NCI-H82 (cell line): ENCODE measurements at places on chromosomes 11 and 22.

GRCh38 chr22:16962501-16962900 lies 45.5 kb downstream of the GAB4 start:
- DNase-seq = no peak

- DNase-seq = no peak
Observed at GRCh38 chr22:35528927-35529326, 11.7 kb upstream of the RASD2 start.

DNA sequence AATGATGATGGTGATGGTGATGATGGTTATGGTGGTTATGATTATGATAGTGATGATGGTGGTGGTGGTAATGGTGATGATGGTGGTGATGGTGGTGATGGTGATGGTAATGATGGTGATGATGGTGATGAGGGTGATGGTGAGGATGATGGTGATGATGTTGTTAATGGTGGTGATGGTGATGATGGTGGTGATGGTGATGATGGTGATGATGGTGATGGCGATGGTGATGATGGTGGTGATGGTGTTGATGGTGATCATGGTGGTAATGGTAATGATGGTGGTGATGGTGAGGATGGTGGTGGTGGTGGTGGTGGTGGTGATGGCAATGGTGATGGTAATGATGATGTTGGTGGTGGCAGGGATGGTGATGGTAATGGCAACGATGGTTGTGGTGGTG lies 1222.5 kb downstream of the BRD1 start:
- DNase-seq = no peak

DNA sequence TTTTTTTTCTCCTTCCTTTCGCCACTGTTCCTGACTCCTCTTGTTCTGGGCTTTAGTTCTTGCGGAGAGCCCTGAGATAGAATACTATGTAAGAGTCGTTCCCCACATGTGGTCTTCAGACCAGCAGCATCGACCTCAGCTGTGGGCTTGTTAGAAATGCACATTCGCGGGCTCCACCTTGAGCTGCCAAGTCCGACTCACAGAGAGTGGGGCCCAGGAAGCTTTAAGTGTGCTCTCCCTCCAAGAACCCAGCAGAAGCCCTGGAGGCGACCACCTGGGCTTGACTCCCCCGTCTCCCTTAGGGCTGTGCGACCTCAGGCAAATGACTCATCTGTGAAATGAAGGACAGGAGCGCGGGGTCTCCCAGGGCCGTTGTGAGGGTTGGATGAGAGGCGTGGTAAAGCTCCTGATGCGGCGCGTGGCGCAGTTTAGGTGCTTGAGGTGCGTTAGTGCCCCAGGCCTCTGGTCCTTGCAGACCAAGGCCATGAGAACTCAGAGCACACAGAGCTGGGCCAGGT lies 18.8 kb downstream of the SAMM50 start:
- no peak for DNase-seq

DNA sequence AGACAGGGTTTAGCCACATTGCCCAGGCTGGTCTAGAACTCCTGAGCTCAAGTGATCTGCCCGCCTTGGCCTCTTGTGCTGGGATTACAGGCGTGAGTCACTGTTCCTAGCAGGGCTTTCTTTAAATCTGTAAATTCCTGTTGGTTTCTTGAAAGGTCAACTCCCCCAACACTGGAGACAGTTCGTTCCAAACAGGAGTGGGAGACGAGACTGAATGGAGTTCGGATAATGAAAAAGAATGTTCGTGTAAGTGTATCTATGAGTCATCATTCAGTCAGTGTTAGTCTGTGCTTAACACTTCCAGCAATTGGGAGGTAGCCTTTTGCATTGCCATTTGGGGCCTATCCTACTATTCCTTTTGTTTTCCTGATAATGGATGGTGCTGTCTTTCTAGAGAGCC lies 10.0 kb upstream of the BACE1-AS start:
- DNase-seq = no peak

DNA sequence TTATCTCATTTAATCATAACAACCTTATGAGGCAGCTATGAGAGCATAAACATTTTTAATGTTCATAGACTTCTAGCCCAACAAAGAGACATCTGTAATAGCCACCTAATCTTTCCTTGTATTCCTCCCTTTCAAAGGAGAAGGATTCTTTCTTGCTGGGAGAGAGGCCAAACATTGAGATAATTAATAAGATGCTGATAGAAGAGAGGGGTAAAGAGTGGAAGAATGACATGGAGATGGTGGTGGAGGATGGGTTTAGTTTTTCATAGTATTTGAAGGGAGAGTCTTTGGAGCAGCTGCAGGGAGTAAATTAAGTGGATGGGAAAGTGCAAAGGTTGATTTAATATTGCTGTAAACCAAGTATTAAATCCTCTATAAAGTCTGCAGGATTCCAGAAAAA lies 57.9 kb downstream of the ARL14EP start:
- DNase-seq = no peak

GRCh38 chr11:66904055-66904454 lies 47.2 kb downstream of the LRFN4 start:
- DNase-seq = no peak

DNA sequence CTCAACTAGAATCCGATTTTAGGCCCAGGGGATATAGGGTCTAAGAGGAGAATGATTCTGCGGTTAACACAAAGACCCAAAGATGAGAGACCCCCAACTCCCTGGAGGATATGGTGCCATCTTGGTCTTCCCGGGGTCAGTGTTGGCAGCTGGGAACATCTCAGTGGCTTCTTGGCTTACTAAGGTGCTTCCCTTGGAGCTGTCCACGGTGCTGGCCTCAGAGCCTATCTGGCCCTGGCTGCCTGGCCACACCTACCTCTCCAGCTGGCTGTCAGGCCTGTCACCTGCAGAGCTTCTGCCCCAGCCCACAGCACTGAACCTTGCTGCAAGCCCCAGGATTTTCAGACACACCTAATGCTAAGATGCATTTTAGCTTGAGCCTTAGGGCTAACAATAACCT lies 70.7 kb upstream of the THY1 start:
- DNase-seq = no peak

GRCh38 chr22:22460635-22461034 lies 47.9 kb downstream of the ZNF280B start:
- peak; percentile 29 for DNase-seq

DNA sequence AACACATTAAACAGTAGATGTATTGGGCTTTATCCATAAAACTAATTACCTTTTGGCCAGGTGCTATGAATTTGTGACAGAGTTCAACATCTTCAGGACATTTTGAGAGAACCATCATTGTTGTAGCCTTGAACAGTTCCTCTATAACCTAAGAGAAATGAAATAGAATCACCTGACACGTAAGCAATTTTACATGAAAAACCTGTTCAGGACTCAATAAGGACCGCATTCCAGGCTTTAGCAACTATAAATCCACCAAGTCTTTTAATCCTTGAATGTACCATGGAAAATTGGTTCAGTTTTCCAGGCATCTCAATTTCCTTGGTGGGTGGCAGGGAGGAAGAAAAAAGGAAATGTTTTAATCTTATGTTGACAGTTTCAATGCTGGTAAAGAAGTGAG lies 60.9 kb upstream of the GAB2 start:
- DNase-seq = no peak
